Activated naive CD4-positive, alpha-beta T cell treated with anti-CD3 and anti-CD28 coated beads for 36 hours (primary cell): ENCODE measurements at places on chromosomes 12 and 14. TPM values are rescaled to one million over a fixed set of nuclear protein-coding genes. Genes with fewer than 3 reads are reported as not detected.

- DNase-seq: peak; percentile 38
These were observed 1.2 kb downstream of the GSC start for GRCh38 chr14:94768521-94769390.

GRCh38 chr12:79203058-79203647, 338.6 kb downstream of the SYT1 start:
- no peak for DNase-seq

CPM gene
- total RNA-seq: 50.5 TPM

MYF5 gene
- not detected for total RNA-seq

GRCh38 chr14:75549169-75549568, 26.9 kb downstream of the BATF start:
- DNase-seq: peak; percentile 58

SNAPC1 gene
- 8.7 TPM for total RNA-seq
